ENCODE measurements at places on chromosomes 2 and 18. TPM values are rescaled to one million over a fixed set of nuclear protein-coding genes. Genes with fewer than 3 reads are reported as not detected.

DNA sequence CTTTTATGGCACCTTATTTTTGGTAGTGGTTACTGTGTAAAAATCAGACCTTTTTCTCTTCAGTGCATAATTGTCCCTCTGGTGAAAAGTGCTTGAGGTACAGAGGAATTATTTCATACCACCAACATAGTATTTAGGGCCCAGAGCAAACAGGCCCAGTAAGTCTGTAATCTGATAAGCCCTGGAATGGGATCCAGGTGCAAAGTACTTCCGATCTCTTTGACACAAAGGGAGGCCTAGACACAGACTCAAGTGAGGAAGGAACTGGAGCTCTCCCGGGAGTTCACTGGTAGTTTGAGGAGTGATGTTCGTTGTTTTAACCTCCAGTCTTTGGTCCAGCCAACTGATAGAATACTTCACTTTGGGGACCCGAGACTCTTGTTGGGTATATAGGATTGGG is 57.4 kb downstream of the RAB31 start:
- H3K27me3 ChIP-seq, result no peaks in the 10 kb centered on the region
- H3K4me3 ChIP-seq, result no peak overlapping the region
- no peak overlapping the region for H3K27ac ChIP-seq
- H3K36me3 ChIP-seq, result no peaks in the 10 kb centered on the region
- no peak for DNase-seq
- no peaks in the 10 kb centered on the region for H3K4me1 ChIP-seq

- H3K27me3 ChIP-seq, result no peaks in the 10 kb centered on the region
- no peak overlapping the region for H3K27ac ChIP-seq
- no peak for DNase-seq
- H3K4me1 ChIP-seq, result no peaks in the 10 kb centered on the region
Measured at GRCh38 chr2:221762496-221762895, 190.4 kb upstream of the EPHA4 start.

DNA sequence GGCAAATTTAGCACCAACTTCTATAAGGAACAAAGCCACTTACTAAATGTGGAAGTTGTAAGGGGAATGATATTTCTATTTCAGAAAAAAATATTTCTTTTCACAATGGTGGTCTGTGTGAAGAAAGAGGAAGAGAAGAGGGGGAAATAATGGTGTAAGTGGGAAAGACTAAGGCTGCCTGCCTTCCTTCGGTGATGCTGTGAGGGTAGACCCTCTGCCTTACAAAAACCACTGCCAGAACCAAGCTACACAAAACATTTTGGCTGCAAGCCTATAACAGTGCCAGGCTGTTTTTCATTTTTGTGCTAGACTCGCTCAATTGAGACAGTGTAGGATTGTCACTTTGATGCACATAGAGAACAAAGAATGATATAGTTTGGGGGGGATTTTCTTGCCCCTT is 286.6 kb downstream of the ZEB2 start:
- H3K4me1 ChIP-seq, result peaks cover 91% of the 10 kb centered on the region
- no peak overlapping the region for H3K4me3 ChIP-seq
- peak overlapping the region; percentile 99 for H3K27ac ChIP-seq
- no peaks in the 10 kb centered on the region for H3K27me3 ChIP-seq
- no peaks in the 10 kb centered on the region for H3K36me3 ChIP-seq

GRCh38 chr2:77520641-77521547 is 1.3 kb downstream of the LRRTM4 start:
- no peak overlapping the region for H3K4me3 ChIP-seq
- H3K27me3 ChIP-seq, result no peaks in the 10 kb centered on the region
- DNase-seq, result no peak
- H3K27ac ChIP-seq, result no peak overlapping the region
- no peaks in the 10 kb centered on the region for H3K4me1 ChIP-seq

DNA sequence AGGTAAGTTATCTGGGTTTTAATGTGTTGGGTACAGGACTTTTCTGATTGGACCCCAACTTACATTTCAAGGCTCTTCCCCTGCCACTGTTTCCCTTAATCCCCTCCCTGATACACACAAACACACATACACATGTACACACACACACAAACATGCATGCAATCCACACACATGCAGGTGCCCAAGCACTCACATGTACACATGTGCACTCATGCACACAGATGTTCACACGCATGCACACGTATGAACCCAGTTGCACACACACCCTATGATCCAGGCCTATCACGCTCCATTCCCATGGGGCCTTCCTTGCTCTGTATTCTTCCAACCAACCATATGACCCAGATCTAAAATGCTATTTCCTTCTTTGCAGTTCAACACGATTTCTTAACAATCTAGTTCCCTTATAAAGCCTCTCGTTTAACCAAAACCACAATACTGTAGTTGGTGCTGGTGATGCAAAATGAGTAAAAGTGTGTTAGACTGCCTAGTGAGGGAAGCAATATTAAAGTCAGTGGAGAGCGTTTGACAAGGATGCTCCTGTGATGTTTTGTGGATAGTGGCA is 11.1 kb downstream of the SERPINB8 start:
- DNase-seq, result no peak
- no peak overlapping the region for H3K27ac ChIP-seq

DNA sequence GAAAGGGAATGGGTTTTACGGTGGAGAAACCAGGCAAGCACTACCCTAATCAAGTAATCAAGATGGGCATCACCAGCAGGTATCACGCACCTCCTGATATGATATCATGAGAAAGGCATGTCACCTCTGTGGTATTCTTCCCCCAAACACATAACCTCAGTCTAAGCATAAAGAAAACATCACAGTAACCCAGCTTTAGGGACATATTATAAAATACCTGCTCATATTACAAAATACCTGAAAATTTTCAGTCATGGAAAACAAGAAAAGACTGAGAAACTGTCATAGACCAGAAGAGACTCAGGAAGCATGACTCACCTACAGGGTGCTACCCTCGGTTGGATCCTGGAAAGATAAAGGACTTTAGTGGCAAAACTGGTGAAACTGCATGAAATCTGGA is 30.5 kb downstream of the GCKR start:
- H3K27me3 ChIP-seq, result no peaks in the 10 kb centered on the region
- no peak overlapping the region for H3K4me3 ChIP-seq
- H3K27ac ChIP-seq, result no peak overlapping the region
- no peak for DNase-seq
- H3K36me3 ChIP-seq, result no peaks in the 10 kb centered on the region

DNA sequence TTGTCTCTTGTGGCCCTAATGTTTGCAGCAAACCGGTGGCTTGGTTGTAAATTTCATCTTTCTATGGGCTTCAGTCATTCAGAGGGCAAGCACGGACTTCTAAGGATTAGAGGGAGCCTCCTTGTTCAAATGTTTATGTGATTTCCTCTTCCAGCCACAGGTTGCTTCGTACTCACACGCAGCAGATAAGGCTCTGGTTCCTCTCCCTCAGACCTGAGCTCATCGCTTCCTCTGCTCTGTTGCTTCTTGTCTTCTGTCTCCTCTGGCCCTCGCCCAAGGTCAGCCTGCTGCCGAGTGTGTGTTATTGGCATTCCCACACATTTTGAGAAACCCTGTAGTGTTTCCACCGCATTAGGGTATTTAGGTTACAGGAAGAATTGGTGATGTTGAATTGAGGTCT is 44.0 kb downstream of the MYL12B start:
- no peak overlapping the region for H3K4me3 ChIP-seq
- no peaks in the 10 kb centered on the region for H3K27me3 ChIP-seq
- no peaks in the 10 kb centered on the region for H3K4me1 ChIP-seq
- no peak for DNase-seq

GRCh38 chr2:215527736-215528135 is 91.9 kb upstream of the FN1 start:
- H3K4me1 ChIP-seq, result no peaks in the 10 kb centered on the region
- no peak overlapping the region for H3K27ac ChIP-seq
- DNase-seq, result no peak
- no peaks in the 10 kb centered on the region for H3K27me3 ChIP-seq
- H3K4me3 ChIP-seq, result no peak overlapping the region

GRCh38 chr18:984004-984403 is 79.3 kb downstream of the ADCYAP1 start:
- no peak overlapping the region for H3K27ac ChIP-seq
- no peaks in the 10 kb centered on the region for H3K27me3 ChIP-seq
- no peaks in the 10 kb centered on the region for H3K36me3 ChIP-seq
- no peak overlapping the region for H3K4me3 ChIP-seq
- no peak for DNase-seq

- H3K4me3 ChIP-seq, result no peak overlapping the region
- no peaks in the 10 kb centered on the region for H3K27me3 ChIP-seq
- H3K36me3 ChIP-seq, result peaks cover 31% of the 10 kb centered on the region
Measured at GRCh38 chr2:201279079-201279478, 18.7 kb downstream of the CASP8 start.

DNA sequence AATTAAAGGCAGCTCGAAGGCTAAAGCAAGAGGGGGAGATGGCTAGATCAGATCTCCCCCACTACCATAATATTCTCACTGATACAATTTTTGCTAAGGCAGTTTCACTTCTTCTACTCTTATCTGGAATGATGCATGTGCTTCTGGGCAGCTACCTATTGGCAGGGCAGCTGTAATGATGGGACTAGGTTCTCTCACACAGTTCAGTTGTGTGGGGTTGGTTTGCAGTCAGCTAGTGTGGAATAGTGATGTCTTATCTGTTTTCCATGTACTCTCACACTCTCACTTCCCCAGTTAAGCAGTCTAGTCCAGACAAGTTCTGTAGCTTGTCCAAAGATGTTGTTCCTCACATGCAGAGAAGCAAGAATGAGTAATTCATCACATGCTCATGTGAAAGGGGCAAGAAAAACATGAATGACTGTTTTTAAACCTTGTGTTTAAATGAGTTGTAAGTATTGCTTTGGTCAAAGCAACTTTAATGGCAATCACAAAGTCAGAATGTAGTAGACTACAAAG is 836.1 kb downstream of the CBLN2 start:
- no peaks in the 10 kb centered on the region for H3K36me3 ChIP-seq
- H3K27me3 ChIP-seq, result no peaks in the 10 kb centered on the region
- H3K27ac ChIP-seq, result no peak overlapping the region
- H3K4me1 ChIP-seq, result no peaks in the 10 kb centered on the region
- H3K4me3 ChIP-seq, result no peak overlapping the region

Gene ABCB11
- not detected for total RNA-seq

Gene RAB31
- not detected for total RNA-seq

Gene FEV
- not detected for total RNA-seq

Gene ACMSD
- total RNA-seq, result not detected

DNA sequence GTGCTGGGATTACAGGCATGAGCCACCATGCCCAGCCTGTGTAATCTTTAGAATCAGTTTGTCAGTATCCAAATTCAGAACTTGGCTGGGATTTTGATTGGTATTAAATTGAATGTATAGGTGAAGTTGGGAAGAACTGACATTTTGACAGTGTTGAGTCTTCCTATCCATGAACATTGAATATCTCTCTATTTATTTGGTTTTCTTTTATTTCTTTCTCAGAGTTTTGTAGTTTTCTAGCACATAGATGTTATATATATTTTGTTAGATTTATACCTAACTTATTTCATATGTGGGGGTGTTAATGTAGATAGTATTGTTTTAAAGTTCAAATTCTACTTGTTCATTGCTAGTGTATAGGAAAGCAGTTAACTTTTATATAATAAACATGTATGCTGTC is 31.5 kb downstream of the CEP192 start:
- no peaks in the 10 kb centered on the region for H3K27me3 ChIP-seq
- peaks cover 83% of the 10 kb centered on the region for H3K36me3 ChIP-seq
- no peak for DNase-seq
- H3K4me3 ChIP-seq, result no peak overlapping the region

Gene ZAP70
- not detected for total RNA-seq

Gene TXNDC2
- not detected for total RNA-seq

Gene TEX44
- not detected for total RNA-seq

GRCh38 chr2:222892321-222892720 is 31.5 kb downstream of the ACSL3 start:
- H3K4me3 ChIP-seq, result no peak overlapping the region
- no peaks in the 10 kb centered on the region for H3K36me3 ChIP-seq
- peaks cover 23% of the 10 kb centered on the region for H3K4me1 ChIP-seq
- no peak for DNase-seq
- no peak overlapping the region for H3K27ac ChIP-seq

Gene LHCGR
- not detected for total RNA-seq

DNA sequence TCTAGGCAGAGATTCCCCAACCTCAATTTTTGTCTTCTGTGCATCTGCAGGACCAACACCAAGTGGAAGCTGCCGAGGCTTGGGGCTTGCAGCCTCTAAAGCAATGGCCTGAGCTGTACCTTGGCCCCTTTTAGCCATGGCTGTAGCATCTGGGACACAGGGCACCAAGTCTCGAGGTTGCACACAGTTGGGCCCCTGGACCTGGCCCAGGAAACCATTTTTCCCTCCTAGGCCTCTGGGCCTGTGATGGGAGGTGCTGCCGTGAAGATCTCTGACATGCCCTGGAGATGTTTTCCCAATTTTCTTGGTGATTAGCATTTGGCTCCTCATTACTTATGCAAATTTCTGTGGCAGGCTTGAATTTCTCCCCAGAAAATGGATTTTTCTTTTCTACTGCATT is 105.7 kb upstream of the LDAH start:
- no peak overlapping the region for H3K27ac ChIP-seq
- H3K27me3 ChIP-seq, result no peaks in the 10 kb centered on the region
- no peak for DNase-seq
- H3K4me3 ChIP-seq, result no peak overlapping the region
- no peaks in the 10 kb centered on the region for H3K36me3 ChIP-seq
- no peaks in the 10 kb centered on the region for H3K4me1 ChIP-seq

GRCh38 chr2:86138736-86139625 is 32.9 kb downstream of the PTCD3 start:
- DNase-seq, result no peak
- no peaks in the 10 kb centered on the region for H3K27me3 ChIP-seq
- H3K36me3 ChIP-seq, result peaks cover 85% of the 10 kb centered on the region
- H3K27ac ChIP-seq, result no peak overlapping the region

DNA sequence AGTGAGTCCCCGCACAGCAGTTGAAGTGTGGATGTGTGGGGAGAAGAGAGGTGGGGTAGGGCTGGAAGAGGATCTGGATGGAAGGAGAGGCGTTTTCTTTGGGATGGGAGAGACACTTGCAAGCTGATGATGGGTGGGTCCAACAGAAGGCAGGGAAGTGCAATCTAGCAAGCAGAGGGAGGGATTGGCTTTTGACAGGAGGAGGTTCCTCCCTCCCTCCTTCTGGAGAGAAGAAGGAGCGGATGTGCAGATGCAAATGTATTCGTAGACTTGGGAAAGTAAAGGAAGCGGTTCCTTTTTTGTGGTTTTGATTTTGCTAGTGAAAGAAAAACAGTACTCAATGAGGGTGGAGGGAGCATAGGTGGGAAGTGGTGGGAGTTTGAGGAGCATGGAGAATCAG is 48.9 kb downstream of the LAMA3 start:
- H3K4me1 ChIP-seq, result no peaks in the 10 kb centered on the region
- no peaks in the 10 kb centered on the region for H3K27me3 ChIP-seq

GRCh38 chr2:122447237-122447636 is 691.8 kb downstream of the TSN start:
- DNase-seq, result no peak
- no peak overlapping the region for H3K27ac ChIP-seq
- H3K4me1 ChIP-seq, result no peaks in the 10 kb centered on the region
- H3K4me3 ChIP-seq, result no peak overlapping the region
- H3K36me3 ChIP-seq, result no peaks in the 10 kb centered on the region

- no peak overlapping the region for H3K4me3 ChIP-seq
- H3K27ac ChIP-seq, result no peak overlapping the region
- no peak for DNase-seq
- no peaks in the 10 kb centered on the region for H3K36me3 ChIP-seq
Measured at GRCh38 chr2:116057538-116057937, 1615.1 kb downstream of the DPP10 start.

Data from Karpas-422 (cell line).